ENCODE measurements at places on chromosomes 7 and 10. TPM values are rescaled to one million over a fixed set of nuclear protein-coding genes. Genes with fewer than 3 reads are reported as not detected.

DNA sequence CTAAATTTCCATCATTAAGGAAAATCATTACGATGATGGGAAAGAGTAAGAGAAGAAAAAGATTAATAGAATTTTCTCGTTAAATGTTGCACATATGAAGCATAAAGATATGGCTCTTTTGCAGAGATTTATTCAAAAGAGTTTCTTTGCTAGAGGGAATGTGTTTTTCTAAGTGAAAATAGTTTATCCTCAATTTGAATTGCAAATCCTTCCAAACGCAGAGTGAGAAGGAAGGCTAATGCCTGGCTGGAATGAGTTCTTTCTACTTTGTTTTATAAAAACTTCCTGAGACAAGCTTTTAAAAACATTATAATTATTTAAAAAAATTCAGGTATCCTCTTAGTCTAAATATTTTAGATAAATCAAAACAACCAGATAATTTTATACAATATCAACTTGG is 14.2 kb downstream of the CYP26A1 start:
- DNase-seq: no peak

GRCh38 chr10:77522268-77522809 is 115.3 kb downstream of the KCNMA1 start:
- no peak for DNase-seq

DNA sequence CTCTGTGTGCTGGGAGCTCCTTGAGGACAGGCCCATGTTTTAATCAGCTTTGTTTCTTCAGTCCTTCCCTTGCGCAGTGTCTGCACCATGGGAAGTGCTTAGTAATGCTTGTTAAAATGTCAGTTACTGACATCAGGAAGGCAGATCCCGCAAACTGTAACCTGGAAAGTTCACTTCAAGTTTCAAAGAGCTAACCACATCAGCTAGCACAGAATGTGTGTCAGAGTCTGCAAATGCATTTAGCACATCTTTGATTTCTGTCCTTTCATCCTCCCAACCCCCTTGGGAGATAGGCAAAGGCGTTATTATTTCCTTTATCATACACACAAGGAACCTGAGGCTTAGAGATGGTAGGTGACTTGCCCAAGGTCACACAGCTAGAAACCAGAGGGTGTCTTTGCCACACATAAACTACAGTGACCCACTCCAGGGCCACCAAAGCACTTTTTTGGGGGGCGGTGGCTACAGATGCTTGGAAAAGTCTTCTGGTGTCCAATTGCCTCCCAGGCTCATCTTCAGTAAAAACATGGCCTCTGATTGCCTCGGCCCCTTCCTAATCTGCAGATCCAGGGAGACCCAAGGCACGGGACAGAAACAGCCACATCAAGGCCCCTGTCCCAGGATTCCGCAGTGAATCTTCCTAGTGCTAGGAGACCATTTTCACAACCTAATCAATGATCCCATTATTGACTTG is 116.2 kb upstream of the GPR26 start:
- DNase-seq: no peak

GRCh38 chr10:19915125-19915524 is 98.9 kb downstream of the PLXDC2 start:
- DNase-seq: no peak

The IGFBP3 gene
- total RNA-seq: 616 TPM

DNA sequence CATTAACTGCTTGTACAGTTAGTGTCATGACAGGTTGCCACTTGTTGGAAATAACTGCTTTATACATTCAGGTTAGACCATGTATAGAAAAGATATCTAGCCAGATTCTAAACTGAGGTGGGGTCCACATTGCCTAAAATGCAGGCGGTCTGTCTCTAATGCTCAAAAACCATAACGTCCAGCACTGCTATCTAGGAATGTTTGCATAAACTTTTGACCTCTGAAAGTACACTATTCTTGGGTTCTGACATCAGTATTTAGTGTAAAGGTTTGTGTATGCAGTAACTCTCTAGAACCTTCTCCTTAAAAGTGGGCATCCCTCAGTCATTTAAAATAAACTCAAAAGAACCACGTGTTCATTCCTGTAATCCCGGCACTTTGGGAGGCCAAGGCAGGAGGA is 10.3 kb upstream of the FAM171A1 start:
- no peak for DNase-seq

The AQP1 gene
- total RNA-seq: 291 TPM

GRCh38 chr7:113652501-113652900 is 266.3 kb downstream of the PPP1R3A start:
- no peak for DNase-seq

DNA sequence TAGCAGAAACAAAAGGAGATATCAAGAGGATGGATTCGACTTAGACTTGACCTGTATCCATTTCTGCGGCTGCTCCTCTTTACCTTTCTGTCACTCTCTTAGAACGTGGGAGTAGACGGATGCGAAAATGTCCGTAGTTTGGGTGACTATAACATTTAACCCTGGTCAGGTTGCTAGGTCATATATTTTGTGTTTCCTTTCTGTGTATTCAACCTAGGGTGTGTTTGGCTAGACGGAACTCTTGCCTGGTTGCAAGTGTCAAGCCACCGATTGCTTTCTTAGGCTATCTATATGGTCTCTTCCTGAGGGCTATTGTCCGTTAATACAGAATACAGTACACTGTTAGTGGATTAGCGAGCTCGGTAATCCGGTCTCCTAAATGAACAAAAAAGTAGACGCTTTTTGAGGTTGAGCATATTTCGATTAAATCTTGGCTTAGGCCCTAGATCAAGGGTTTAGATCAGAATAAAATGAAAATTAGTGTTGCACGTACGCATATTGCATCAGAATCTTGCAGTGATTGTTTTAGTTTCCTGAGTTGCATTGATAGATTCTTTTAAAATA is 1.2 kb downstream of the PTEN start:
- no peak for DNase-seq

- no peak for DNase-seq
Observed at GRCh38 chr10:126170371-126170770, 217.9 kb downstream of the ADAM12 start.
